Stimulated activated CD4-positive, alpha-beta T cell treated with anti-CD3 and anti-CD28 coated beads, Interleukin-15, amount 100 ng/mL, for 1 hour (primary cell): ENCODE measurements at places on chromosomes 6 and 20.

DNA sequence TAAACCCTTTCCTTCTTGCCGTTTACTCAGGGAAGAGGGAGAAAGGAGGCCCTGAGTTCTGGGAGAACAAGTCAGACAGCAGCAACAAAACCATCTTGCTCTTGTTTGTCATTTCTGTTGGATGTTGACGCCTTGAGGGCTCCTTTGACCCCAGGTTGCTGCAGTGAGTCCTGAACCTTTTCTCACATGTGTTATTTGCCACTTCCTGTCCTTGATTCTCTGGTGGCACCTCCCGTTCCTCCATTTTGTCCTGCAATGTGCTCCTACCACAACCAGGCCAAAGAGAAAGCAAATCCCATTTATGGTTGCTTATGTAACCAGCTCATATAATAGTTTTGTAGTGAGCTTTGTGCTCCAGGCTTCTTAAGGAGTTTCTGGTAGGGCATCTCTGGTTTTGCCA, 66.6 kb upstream of the ADGRF4 start:
- no peak for DNase-seq

DNA sequence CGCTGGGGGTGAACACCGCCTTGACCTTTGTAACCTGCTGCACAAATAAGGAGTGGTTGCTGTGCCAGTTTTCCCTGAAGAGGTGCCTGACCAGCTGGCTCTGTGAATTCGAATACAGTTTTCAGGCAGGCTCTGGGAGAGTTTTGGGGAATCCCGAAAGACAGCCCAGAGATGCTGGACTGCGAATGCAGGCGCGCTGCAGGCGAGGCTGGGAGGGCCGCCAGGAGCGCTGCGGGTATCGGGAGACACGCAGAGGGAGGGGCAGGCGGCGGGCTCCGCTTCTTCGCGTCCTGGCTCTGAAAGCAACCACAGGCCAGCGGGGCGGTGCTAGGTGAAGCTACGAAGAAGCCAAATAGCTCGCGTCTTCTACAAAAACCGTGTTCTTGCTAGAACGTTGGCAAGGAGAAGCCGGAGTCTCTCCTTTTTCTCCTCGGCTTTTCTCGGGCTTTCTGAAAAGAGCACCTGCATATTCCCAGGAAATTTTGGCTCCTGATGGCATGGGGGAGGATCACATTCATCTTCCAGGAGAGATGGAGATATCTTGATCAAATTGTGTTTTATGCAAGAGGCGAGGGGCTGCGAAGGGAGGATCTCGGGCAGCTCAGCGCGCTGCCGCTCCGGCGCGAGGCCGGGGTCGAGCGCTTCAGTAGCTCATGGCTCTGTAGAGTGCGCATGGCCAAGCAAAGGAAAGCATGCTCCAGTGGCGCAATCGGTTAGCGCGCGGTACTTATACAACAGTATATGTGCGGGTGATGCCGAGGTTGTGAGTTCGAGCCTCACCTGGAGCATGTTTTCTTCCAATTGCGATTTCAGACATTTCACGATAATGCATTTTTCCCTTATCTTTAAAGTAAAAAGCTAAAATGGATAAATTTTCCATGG, 158.1 kb upstream of the ZNF184 start:
- DNase-seq = no peak

DNA sequence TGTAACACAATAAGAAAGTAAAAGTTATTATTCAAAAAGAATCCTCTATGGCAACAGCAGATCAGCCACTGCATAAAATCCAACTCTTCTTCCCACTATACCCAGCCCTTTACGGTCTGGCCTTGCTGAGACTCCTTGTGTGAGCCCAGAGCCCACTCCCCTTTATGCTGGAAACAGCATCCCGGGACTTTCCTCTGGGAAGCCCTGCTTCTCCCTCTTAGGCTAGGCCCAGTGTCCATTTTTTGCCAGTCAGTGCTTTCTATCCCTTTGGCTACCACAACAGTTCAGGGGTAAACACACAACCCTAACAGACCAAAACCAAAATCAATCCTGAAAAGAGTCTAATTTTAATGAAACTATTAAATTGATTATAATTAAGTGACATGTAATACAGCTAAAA, 20.6 kb downstream of the FKBP5 start:
- DNase-seq = no peak

- DNase-seq = peak; percentile 63
Measured at GRCh38 chr6:2853769-2854395, 12.2 kb upstream of the SERPINB1 start.

DNA sequence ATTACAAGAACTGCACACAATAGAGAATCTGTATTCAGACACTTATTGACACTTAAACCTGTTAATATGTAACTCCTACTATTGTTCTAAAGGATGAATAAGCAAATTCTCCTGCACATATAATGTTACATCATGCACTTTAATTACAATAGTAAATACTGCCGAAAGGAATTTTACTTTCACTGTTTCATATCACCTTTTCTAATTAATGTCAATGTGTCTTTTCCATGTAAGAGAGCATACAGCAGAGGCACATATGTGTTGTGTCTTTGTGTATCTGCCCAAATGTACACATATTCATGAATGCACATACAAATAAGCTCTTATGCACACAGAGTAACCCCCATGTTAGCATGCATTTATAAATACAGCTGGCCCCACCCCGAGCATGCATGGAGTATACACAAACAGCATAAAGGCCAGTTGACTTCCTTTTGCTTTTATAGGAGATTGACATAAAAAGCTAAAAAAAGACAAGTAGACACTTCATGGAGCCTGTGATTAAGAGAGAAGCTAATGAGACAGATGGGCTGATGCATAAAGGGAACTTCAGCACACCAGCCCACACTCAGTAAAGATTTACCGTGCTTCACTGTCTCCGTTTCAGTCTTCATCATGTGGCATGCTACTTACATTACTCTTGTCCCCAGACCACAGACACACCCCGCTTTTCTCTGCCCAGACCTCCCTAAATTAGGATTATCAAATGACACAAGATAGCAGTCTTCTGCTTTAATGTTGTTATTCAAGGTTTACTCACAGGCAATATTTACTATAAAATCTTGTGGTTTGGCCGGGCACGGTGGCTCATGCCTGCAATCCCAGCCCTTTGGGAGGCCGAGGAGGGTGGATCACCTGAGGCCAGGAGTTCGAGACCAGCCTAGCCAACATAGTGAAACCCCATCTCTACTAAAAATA, 184.6 kb downstream of the ATXN1 start:
- no peak for DNase-seq

DNA sequence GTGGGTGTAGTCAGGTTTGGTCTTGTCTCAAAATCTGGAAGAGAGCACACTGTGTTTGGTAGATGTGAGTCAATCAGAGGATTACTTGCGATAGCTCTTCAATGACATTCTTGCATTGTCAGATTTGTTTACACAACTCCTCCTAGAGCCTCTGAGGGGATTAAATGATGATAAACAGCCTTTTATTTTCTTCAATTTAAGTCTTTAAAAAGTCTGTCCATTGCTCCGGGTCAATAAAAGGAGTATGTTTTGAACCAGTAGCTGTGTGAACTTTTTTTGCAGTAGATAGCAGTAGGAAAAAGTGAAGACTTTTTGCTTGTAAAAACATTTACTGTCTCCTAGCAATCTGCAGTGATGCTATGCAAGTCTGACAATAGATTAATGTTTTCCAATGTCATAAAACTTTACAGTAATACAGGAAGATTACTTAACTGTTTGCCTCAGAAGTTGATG, 49.9 kb downstream of the GJA1 start:
- no peak for DNase-seq

- no peak for DNase-seq
Measured at GRCh38 chr6:3751077-3751729, at the start of gene PXDC1. TSS of gene PXDC1 (minus strand) at chr6:3751713. CDS start at chr6:3751531, 182 bp downstream.

GRCh38 chr20:50248104-50248641, 57.5 kb downstream of the CEBPB start:
- no peak for DNase-seq

GRCh38 chr20:23634985-23635767, 2.6 kb downstream of the CST3 start:
- DNase-seq = no peak

DNA sequence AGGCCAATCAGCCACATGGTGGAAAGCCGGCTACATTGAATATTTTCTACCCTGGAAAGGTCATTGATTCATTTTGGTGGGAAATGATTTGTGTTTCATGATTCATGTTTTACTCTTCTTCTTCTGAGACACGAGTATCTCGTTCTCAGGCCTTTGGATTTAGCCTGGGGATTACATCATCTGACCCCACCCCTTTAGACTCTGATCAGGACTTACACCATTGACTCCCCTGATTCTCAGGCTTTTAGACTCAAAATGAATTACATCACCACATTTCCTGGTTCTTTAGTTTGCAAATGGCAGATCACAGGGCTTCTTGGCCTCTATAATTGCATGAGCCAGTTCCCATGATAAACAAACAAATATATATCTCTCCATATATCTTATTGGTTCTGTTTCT, 228.8 kb downstream of the ADGRG6 start:
- no peak for DNase-seq

DNA sequence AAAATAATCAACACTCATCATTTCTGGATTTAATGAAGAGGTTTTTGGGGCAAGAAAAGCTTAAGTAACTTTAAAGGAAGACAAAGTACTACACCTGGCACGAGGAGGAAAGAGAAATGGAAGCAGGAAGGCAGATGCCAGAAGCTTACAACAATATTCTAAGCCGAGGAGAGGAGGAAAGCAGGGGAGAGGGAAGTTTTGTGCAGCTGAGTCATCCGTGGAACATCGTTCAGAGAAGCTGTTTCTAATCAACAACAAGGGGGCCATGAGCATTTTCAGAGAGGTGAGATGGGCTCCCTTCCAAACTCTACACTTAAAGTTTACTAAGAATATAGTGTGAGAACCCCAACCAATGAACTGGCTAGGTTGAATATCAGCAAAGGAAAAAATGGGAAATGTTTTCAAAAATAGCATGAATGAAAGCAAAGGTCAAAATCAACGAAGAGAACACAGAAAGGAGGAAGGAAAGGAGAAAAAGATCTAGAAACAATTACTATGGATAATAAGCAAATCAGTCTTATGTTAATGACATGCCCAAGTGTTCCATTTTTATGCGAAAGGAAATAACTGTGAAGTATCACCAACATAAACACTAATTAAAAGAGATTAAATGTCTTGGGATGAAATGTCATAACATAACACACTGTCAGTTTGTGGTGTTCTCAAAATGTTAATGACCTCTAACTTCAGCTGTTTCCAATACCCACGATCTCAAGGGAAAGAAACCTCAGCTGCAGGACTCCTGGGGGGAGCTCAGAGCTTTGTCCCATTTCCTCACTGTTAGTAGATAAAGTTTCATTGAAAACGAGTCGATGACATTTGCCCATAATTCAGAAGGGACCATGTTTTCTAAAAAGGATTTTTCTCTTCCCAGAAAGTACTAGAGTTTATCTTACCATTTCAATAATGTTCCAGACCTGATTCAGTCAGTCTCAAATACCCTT, 203.4 kb upstream of the STXBP5 start:
- no peak for DNase-seq

DNA sequence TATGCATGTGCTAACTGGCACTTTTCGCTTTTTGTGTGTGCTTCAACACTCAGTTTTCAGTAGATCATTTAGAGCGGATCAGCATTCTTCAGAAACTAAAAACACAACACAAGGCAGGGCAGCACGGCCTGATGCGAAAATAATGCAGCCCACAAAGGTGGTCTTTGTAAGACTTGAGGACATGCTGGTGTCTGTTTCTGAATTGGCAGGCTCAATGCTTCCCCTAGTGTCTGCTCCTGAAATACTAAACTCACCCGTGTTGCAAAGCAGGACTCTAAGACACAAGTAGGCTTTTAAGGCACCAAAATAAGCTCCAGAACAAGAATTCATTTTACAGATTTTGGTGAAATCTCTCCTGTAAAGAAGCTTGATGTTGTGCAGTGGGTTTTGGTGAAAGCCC, 676.5 kb downstream of the TENT5A start:
- DNase-seq = no peak

DNA sequence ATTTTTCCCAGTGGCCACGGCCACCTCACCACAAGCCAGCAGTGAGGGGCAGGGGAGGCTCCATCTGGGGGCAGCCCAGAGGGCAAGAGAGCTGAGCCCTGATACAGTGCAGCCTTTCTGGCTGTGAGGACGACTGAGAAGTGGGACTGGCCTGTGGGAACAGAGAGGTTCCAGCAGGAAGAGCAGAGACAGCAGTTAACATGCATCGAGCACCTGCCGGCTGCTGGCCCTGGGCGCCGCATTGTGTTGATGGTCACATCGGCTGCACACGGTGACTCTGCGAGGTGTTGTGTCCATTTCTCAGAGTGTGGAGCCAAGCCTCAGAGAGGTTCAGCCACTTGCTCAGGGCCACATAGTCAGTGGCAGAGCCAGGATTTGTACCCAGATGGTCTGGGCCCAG, 9.8 kb downstream of the FOXS1 start:
- no peak for DNase-seq

DNA sequence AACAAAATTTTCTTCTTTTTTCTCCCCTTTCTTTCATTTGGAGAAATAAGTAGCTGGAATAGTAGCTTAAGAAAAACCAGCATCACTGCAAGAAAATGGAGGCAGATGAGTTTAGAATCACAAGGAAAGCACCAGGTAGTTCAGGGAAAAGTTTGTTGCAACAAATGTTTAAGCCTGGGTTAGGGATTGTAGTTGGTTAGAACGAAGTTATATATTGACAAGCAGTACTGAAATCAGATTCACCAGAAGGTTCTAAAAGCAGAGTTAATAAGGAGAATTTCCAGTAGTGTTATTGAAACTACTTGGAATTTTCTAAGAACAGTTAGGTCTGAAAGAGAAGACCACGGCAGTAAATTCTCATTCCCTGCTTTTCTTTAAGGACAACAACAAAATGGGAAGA, 70.2 kb downstream of the BMP2 start:
- no peak for DNase-seq

DNA sequence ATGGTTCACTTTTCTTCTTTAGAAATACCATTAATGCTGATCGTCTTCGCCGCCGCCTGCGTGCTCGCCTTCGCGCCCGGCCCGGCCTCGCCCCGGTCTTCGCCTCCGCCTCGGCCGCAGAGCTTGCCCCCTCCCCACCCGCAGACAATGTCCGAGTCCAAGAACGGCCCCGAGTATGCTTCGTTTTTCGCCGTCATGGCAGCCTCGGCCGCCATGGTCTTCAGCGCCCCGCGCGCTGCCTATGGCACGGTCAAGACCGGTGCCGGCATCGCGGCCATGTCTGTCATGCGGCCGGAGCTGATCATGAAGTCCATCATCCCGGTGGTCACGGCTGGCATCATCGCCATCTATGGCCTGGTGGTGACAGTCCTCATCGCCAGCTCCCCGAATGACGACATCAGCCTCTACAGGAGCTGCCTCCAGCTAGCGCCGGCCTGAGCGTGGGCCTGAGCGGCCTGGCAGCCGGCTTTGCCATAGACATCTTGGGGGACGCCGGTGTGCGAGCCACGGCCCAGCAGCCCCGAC, 4.8 kb upstream of the PRPH2 start:
- DNase-seq = no peak

GRCh38 chr6:15996030-15996429, 132.9 kb upstream of the MYLIP start:
- DNase-seq = no peak

- DNase-seq = no peak
Measured at GRCh38 chr20:63819224-63819921, 11.7 kb downstream of the ZBTB46 start.
